ENCODE measurements at places on chromosomes 1 and 21.

- no peak for DNase-seq
Measured at GRCh38 chr1:108556499-108556898, 3.4 kb upstream of the EEIG2 start.

DNA sequence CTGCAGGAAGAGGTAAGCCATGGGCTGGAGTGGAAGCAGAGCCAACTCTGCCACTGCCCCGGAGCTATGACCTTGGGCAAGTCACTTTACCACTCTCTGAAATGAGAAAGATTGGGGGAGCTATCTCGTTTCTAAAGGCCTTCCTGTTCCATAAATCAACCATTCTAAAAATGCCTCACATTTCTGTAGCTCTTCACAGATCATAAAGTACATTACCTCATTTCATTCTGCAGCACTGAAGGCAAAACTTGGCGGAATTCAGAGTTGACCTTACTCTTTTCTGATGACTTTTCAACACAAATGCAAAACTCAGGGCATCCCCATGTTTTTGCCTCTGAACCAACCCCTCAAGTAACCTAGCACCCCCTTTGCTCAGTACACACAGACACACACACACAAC is 404.0 kb upstream of the NFIA start:
- DNase-seq, result no peak

GRCh38 chr1:174399211-174399610 is 48.6 kb upstream of the GPR52 start:
- DNase-seq, result no peak

GRCh38 chr1:109770331-109771095 is 6.8 kb upstream of the EPS8L3 start:
- no peak for DNase-seq

- no peak for DNase-seq
Measured at GRCh38 chr1:59816318-59816878, 1.6 kb downstream of the HOOK1 start.

DNA sequence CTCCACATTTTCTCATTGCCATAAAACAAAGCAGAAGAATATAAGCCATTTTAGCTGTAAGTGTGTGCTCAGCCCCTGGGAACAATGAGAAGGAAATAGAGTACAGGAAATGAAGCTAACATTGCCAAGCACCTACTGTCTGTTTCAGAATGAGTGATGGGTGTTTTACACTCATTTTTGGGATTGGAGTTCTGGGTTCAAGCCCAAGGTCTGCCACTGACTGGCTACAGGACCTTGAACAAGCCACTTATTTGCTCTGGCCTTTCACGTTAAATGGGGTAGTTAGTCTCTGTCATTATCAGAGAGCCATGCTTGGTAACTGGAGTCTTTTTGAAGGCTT is 80.7 kb upstream of the KAZN start:
- no peak for DNase-seq

DNA sequence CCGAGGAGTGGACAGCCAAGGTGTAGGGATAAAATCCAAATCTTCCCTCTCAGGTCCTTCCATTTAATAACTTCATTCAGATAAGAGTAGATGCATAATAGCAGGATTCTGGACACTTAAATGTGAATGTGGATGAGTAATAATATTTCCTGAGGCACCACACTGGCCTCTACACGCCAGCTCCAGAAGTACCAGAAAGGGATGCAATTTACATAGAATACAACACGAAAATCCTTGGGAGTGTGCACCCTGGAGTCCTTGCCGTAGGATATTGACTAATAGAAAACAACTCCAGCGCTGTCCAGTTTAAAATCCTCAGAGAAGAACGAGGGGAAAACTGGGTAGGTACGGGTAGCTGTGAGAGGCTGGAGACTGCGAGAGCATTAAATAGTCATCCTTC is 6.9 kb downstream of the PLXNA2 start:
- DNase-seq, result no peak

DNA sequence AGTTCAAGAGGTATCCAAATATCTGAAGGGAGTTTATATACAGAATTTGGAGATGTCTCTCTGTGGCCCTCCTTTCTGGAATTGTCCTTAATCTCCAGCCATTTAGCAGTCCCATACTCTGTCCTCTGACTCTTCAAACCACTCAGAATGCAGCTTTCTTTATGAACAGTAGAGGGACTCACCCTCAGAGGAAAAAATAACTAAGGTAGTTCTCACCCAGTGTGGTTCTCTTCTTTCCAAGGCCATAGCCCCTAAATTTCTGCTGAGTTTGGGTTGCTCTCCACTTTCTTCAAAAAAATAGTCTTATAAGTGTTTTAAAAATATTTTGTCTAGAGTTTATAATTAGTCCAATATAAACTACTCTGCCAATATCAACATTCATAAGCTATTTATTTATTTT is 369.7 kb downstream of the MATN1 start:
- DNase-seq, result no peak

DNA sequence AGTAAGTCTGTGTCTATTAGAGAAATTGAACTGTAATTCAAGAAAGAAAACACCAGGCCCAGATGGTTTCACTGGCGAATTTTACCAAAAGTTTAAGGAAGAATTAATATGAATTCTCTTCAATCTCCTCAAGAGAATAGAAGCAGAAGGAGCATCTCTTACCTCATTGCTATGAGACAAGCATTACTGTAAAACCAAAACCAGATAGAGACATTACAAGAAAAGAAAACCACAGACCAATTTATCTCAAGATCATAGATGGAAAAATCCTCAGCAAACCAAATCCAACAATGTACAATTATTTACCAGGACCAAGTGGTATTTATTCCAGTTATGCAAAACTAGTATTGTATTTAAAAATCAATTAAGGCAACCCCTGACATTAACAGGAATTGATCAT is 160.6 kb downstream of the LIPI start:
- DNase-seq, result no peak

DNA sequence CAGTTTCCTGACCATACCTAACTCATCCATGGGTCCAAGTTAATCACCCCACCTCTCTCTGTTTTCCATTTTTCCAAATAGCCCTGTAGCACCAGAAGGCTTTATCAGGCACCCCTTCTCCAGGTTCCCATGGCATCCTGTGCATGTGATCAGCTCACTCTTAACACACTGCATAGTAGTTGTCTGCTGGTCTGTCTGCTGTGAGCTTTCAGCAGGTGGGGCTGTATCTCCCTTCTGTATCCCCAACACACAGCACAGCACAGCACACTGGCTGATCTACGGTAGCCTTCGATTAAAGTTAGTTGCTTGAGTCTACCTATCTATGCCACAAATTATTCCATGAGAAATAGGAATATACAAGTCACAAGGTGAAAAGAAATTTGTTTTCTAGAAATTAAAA is 54.3 kb upstream of the C1orf198 start:
- DNase-seq, result no peak

DNA sequence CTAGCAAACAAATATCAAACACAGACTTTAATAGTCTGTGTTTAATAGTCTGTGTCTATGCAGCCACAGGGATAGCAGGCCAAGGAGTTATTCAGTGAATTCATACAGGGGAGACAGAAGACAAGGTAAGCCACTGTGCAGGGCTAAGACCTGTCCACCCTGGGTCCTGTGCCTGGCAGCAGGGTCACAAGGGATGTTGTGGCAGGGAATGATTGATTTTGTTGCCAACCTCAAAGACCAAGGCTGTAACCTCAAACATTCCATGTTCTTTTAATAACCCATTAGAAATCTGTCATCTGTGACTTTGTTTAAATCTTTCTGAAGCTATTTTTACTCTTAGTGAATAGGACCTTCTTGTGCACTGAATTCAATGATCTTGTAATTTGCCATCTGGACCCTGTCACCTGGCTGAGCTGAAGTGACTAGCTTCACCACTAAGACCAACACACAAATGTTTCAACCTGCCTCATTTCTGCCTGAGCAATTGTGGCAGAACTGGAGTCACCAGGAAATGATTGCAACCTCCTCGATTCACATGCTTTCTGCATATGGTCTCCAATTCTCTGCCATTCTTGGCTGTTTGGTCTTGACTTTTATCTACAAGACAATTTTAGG is 154.2 kb downstream of the ASTN1 start:
- no peak for DNase-seq

DNA sequence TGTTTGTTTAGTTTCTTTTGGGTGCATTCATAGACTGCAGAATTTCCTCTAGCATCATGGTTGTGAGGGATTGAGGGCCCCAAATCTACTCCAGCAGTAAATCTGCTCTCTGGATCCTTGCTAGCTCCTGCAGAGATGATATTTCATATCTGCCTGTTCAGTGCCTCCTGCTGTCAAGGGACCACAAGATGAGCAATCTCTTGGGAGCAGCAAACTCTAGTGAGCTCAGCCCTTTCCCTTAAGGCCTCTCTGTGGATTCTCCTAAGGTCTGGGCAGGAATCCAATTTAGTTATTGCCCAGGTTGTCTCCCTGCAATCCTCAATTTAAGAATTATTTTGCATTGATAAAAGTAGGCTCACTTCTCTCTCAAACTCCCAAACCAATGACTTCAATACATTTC is 76.9 kb downstream of the RGS18 start:
- no peak for DNase-seq

DNA sequence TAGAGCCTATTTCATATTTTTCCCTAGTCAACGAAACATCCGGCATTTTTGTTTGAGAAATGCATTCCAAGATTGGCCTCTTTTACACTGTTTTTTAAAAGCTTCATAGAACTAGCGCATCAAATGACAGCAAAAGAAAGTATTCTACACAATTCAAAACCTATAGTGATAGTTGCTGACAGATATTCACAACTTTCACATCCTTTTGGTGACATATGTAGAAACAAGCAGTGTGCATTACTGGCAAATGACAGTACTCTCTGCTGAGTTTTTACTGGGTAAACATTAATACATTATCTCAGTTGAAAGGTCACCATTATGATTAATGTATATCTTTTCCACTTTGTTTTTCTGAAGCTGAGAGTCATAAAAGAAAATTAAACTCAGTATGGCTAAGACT is 135.4 kb upstream of the RGS18 start:
- no peak for DNase-seq

DNA sequence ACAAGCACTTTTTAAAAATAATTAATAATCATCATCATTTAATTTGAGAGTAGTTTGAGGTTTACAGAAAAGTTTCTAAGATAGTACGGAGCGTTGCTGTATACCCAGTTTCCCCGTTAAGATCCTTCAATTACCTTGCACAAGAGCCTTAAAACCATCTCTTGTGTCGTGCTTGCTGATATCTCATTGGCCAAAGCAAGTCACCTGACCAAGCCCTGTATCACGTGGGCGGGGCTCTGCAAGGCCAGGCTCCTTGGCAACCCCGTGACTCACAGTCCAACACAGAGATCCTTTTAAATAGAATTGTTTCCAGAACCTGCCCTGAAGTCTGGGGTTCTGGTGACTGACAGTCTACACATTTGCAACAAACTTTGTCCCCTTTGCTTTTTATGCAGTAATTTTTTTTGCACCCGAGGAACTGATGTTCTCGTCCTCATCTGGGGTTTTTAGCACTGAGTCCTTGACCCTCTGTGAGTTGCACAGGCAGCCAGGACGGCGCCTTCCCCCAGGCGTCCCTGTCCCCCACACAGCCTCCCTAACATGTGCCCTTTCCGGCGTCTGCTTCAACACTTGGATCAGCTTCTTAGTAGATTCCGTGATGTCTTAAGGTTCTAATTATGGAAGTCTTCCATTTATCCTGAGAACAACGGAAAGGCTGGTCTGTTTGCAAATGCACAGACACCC is 183.3 kb upstream of the TMEM51 start:
- no peak for DNase-seq

- no peak for DNase-seq
Measured at GRCh38 chr1:52601991-52602855, at the start of gene GPX7. GPX7 (plus strand) TSS chr1:52602371; CDS start chr1:52602410, 39 bp downstream.

DNA sequence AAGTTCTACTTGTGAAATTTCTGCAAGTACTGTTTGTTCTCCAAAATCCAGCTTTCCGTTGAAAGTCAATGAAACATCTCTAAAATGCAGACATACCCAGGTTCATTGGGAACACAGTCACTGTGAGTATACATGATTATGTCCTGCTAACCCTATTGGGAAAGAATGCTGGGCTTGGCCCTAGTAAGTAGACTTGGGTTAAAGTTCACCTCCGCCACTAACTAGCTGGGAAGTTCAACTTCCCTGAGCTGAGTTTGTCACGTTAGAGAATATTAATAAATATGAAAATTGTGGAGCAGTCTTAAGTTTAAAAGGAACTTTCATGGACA is 10.5 kb upstream of the PGD start:
- no peak for DNase-seq

- DNase-seq, result no peak
Measured at GRCh38 chr1:31362032-31362431, 10.8 kb downstream of the FABP3 start.

- no peak for DNase-seq
Measured at GRCh38 chr1:64878931-64879611, 87.3 kb downstream of the JAK1 start.

DNA sequence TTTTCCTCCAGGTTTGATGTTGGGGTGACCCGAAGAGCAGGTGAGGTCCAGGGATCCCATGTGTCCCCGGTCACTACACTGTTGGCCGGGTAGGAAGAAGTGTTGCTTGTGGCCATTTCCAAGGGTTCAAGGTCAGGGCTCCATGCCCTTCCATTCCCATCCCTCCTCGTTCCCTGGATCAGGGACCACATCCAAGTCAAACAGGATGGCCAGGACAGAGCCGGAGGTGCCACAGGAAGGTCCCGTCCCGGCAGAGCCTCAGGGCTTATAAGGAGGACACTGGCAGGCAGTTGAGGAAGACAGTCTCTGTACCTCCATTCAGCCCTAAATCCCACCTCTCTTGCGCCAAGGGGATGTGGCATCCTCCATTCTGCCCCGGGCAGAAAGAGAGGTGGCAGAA is 22.0 kb upstream of the FAM131C start:
- no peak for DNase-seq

DNA sequence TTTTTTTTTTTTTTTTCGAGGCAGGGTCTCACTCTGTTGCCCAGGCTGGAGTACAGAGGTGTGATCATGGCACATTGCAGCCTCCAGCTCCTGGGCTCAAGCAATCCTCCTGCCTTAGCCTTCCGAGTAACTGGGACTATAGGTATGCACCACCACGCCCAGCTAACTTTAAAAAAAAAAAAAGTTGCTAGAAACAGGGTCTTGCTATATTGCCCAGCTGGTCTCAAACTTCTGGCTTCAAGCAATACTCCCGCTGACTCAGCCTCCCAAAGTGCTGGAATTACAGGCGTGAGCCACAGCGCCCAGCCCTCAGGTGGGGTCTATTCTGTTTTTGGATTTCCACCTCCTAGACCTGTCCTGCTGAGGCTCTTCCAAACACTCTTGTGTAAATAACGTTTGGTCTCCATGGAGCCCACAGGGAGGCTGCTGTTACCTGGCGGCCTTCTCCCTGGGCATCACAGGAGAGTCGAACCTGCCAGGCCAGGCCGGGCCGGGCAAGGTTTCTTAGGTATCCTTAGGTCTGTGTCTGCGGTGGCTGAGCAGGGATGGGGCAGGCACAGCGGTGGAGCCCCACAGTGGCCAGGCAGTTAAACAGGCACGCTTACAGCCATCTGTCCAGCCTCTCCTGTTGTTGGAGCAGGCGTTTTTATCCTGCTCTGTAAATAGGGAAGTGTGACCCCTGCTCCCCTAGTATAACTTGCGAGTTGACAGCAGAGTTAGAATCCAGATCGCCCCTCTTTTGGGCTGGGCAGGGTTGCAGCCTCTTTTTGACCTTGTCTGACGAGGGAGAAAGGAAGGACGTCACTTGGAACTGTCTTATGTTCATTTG is 18.8 kb downstream of the PLEKHM2 start:
- DNase-seq, result no peak

- DNase-seq, result no peak
Measured at GRCh38 chr1:2912424-2913061, 108.7 kb upstream of the ACTRT2 start.
